ENCODE measurements at places on chromosomes 12 and 14.

DNA sequence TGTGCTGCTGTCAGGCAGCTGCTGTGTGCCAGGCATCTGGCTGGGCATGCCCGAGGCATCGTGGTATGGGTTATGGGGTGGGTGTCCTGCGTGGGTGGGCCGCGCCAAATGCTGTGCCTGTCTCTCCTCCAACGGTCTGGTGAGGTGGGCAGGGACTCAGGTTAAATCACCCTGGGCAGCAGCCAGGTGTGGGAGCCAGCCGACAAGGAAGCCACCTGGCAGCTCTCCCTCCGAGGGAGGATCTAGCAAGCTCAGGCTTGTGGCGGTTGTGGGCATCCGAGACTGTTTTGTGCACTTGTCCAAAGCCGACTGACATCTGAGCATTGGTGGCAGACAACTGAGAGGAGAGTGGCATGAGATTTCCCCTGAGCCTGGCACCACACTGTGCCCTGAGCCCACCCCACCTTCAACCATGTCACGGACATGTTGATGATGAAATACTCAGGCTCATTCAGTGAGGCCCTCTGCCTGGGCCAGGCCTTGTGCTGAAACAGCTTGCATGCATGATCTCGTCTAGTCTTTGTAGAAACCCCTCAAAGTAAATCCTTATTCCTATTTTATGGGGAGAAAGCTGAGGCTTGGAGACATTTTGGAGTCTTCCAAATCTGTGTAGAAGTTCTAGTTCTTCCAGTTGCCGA, 181.8 kb upstream of the MYL2 start:
- DNase-seq = no peak

DNA sequence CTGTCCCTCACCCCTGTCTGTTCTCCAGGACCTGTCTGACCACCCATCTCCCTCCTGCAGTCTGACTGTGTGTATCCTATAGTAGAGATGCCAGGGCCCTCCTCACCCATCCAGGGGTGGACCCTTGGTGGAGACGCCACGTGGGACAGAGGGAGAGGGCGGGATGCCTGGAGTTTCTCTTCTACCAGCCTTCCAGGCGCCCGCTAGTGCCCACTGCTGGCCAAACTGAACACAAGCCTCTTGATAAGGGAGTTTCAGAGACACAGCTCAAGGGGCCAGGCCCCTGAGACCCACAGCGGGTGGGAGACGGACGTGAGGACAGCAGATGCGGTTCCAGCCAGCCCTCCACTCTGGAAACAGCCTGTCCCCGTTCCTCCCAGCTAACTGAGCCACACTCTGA, 147.3 kb downstream of the RBM19 start:
- DNase-seq = no peak

DNA sequence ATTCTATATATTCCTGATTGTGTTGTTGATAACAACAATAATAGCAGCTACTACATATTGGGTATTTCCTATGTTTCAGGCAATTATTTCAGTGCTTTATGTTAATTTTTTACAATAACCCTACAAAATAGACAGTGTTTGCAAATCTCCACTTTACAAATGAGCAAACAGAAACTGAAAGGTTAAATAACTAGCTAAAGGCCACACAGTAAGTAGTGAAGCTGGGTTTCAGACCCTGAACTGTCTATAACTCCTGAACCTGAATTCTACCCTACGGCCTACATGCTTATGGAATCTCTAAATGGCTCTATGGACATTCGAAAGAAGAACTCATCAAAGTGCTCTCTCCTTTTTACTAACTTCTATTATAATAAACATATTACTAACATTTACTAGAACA, 19.7 kb upstream of the NUDT4 start:
- DNase-seq = no peak

GRCh38 chr14:104810316-104810715, 9.4 kb downstream of the ZBTB42 start:
- no peak for DNase-seq

DNA sequence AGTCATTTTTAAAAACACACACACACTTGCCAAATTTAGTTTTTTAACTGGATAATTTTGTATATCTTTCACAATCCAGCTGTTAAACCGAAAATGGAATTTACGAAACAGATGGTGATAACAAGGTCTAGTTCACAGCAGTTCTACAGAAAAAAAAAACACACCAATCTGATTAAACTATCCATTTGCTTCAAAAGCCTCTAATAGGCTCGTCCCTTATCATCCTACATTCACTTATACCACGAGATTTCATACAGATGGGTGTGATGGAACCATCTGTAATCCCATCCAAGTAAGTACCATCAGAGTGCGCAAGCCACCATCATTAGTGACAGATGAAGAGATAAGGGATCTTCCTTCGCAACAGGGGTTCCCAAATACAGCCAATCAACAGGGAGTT, 20.1 kb downstream of the GCH1 start:
- DNase-seq = no peak

- DNase-seq = no peak
Measured at GRCh38 chr12:87812030-87812429, 217.2 kb downstream of the C12orf50 start.

GRCh38 chr14:94936401-94936892, 166.5 kb upstream of the GSC start:
- peak; percentile 72 for DNase-seq

- DNase-seq = no peak
Measured at GRCh38 chr14:75751296-75751695, 90.2 kb downstream of the TTLL5 start.

GRCh38 chr12:94123127-94123526, 25.2 kb upstream of the PLXNC1 start:
- DNase-seq = no peak

DNA sequence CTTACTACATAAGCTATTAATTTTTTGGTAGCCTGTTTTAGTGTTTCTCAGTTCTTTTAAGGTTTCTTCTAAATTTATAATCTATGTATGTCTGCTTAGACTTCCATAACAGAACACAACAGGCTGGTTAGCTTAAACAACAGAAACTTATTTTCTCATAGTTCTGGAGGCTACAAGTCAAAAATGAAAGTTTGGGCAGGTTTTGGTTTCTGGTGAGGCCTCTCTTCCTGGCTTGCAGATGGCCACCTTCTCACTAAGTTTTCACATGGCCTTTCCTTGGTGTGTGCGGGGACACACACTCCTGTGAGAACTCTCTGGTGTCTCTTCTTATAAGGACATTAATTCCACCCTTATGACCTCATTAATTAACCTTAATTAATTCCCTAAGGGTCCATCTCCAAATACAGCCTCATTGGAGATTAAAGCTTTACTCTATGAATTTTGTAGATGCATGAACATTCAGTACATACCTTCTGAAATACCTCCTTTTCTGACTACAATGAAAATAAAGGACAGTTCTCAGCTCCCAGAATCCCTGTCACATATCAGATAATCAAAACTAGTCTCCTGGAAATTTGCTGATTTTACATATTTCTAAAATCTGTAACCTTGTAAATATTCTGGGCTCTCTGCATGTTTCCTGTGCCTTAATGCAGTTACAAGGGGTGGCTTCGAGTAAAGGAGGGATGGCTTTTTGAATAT, 23.2 kb upstream of the BMAL2 start:
- DNase-seq = no peak
